Mucosa of descending colon (tissue), 3 donors: ENCODE measurements at places on chromosomes 2 and 18. TPM values are rescaled to one million over a fixed set of nuclear protein-coding genes. Genes with fewer than 3 reads are reported as not detected.

DNA sequence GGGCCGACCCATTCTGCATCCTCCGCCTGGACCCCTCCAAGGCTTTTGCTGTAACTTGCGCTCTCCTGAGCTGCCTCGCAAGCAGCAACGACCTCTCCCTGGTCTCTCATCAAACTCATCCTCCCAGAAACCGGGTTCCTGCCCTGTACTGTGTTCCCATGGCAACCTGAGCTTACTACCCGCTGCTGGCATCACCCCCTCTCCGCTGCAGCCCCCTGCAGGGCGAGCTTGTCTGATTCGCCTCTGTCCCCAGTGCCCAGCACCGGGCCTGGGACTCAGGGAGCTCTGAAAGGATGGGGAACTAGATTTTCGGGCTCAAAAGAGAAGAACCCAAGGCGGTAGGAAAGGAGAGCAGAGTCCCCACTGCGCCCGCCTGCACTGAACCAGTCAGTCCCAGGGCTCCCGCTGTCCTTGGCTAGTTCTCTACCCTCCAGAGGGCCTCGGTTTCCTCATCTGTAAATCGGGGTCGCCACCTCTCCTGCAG is 463 bp downstream of the HS1BP3 start:
- peak; percentile 44 for DNase-seq

TGIF1 gene
- total RNA-seq: 37.1 TPM

SP5 gene
- total RNA-seq: 4.8 TPM

GDF7 gene
- total RNA-seq: 0.14 TPM

DNA sequence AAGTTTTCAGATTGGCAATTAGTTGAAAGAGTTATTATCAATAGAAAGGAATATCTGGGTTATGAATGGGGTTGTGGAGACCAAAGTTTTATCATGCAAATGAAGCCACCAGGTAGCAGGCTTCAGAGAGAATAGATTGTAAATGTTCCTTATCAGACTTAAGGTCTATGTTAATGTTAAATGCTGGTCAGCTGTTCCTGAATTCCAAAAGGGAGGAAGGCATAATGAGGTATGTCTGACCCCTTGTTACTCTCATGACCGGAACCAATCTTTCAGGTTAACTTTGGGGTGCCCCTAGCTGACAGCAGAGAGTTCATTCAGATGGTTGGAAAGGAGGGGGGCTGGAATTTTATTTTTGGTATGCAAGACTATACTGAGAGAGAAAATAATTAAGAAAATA is 47.9 kb downstream of the RIT2 start:
- DNase-seq: no peak

PTPRN gene
- total RNA-seq: 13.0 TPM

DNA sequence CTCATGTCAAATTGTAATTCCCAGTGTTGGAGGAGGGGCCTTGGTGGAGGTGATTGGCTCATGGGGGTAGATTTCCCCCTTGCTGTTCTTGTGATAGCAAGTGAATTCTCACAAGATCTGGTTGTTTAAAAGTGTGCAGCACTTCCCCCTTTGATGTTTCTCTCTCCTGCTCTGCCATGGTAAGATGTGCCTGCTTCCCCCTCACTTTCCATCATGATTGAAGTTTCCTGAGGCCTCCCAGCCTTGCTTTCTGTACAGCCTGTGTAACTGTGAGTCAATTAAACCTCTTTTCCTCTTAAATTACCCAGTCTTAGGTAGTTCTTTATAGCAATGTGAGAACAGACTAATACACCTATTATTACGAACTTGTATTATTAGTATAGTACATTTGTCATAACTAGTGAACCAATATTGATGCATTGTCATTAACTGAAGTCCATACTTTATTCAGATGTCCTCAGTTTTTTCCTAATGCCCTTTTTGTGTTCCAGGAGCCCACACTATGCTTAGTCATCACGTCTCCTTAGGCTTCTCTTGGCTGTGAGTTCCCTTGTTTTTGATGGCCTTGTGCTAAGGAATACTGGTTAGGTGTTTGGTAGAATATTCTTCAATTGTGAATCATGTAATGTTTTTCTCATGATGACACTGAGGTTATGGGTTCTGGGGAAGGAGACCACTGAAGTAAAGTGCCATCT is 4.5 kb upstream of the MAP3K2 start:
- DNase-seq: no peak

DNA sequence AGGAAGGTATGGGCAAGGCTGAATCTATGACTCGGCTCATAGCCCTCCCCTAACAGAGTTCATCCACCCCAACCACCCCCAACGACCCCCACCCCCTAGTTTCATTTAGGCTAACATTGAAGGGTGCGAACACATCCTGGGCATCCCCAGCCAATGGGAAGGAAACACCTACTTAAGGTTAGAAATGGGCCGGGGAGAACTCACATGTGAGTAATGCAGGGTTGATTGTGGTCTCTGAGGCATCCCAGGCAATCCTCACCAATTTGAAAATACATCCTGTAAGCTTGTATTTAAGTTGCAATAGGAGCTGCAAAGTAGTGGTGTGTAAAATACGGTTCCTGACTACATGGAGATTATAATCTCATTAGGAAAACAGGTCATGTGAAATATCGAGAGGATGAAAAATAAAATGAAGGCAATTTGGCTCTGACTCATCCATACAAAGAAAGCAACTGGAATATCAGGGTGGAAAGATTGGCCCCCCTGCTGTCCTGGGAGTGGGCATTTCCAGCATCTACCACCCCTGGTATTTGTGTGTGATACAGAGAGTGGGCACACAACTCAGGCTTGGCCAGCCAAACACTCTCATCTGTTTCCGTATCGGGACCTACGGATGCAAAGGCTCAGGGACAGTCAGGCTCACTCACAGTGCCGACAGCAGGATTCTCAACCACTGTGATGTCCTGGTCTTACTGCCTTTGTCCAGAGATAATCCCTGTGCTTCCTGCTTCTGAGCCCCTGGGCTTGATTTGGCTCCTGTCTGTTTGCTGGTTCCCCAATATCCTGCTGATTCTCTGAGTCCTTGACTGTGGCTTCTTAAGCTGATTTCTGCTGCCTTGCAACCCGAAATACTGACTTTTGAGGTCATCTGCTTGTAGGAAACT is 90.0 kb upstream of the NCKAP5 start:
- no peak for DNase-seq

DNA sequence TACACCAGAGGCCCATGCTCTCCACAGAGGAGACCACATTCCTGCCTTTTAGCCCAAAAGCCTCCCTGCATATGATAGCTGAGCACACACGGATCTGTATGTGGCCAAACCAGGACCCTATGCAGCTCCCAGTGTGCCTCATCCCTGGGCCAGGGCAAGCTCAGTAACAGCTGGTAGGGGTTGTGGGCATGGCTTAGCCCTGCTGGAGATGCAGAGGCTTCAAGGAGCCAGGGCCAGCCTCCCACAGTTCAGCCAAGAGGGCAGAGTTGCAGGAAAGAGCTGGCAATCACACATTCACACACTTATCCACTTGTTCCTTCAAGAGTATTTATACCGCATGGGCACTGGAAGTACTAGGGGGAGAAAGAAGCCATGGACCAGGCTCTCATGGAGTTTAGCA is 1.6 kb upstream of the LIMS2 start:
- no peak for DNase-seq

GRCh38 chr2:181738563-181738962 is 58.2 kb upstream of the NEUROD1 start:
- DNase-seq: no peak

DNA sequence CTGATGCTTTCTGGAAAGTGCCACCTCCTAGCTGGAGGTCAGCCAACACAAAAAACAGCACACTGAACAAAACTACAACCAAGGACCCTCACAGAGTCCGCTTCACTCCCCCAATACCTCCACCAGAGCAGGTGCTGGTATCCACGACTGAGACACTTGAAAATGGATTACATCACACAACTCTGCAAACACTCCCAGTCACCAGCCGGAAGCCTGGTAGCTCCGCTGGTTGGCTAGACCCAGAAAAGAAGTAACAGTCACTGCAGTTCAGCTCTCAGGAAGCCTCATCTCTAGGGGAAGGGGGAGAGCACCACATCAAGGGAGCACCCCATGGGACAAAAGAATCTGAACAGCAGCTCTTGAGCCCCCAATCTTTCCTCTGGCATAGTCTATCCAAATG is 175.4 kb downstream of the LCLAT1 start:
- no peak for DNase-seq

ACKR3 gene
- 11.9 TPM for total RNA-seq

MBD5 gene
- 43.8 TPM for total RNA-seq

DNA sequence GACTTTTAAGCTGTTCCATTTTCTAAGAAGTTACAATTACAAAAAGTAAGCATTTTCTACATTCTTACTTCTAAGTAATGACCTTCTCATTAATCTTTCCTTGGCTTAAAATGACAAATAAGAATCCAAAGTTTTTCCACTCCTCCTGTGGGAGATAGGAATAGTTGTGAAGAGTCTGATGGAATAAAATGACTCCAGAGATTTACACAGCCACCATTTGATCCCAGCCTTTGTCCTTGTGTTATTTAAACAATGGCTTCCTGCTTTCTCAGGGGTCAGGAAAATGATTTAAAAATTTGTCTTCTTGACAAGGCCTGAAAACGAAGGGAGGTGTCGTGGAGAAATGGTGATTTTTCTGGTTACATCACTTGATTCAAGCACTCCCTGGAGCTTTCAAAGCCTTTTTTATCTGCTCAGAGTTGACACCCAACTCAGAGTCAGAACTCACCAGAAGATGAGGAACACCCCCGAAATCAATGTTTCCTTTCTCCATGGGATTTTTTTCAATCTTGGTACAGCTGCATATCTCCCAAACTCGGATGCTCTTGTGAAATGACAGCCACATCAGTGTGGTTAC is 106.5 kb downstream of the GALNT3 start:
- no peak for DNase-seq

GRCh38 chr2:156396126-156396525 is 40.1 kb upstream of the GPD2 start:
- DNase-seq: no peak

LOXHD1 gene
- total RNA-seq: 0.06 TPM

ATP6V1B1 gene
- total RNA-seq: not detected

- DNase-seq: no peak
Observed at GRCh38 chr2:53211201-53211774, 556.3 kb upstream of the CHAC2 start.

SPEG gene
- 242 TPM for total RNA-seq

GRCh38 chr2:65922794-65923193 is 490.4 kb upstream of the SPRED2 start:
- DNase-seq: no peak

CDH7 gene
- total RNA-seq: not detected

RGPD3 gene
- 0.26 TPM for total RNA-seq

IL37 gene
- total RNA-seq: not detected

- DNase-seq: no peak
Observed at GRCh38 chr2:210112871-210113270, 58.3 kb downstream of the KANSL1L start.

- DNase-seq: no peak
Observed at GRCh38 chr2:58896638-58897037, 655.5 kb upstream of the FANCL start.

- no peak for DNase-seq
Observed at GRCh38 chr18:3494245-3494526, 44.2 kb downstream of the TGIF1 start.
